Nephron progenitor cell (in vitro differentiated cells): ENCODE measurements at places on chromosomes 4 and X.

DNA sequence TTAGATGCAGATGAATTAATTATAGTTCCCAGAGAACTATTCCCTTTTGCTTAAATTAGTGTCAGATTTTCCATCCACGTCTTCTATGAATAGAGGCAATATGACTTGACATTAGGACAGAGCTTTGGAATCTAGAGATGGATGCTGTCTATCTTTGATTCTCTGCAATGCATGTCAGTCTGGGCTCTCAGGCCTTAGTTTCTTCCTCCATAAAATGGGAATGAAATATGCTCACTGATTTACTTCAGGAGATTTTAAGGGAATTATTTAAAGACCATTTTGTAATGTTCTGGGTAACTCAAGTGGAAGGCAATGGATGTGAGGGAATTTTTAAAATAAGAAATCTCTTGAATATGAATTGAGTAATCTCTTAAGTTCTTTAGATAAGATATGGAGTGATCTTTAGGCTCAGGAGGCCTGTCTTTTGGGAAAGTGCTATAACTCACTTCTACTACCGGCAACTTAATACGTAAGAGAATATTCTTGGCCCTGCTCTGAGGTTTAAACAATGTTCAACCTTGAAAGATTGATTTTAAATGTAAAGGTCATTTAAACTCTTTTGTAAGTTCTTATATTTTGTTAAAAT lies 29.0 kb downstream of the MGST2 start:
- no peak for DNase-seq

DNA sequence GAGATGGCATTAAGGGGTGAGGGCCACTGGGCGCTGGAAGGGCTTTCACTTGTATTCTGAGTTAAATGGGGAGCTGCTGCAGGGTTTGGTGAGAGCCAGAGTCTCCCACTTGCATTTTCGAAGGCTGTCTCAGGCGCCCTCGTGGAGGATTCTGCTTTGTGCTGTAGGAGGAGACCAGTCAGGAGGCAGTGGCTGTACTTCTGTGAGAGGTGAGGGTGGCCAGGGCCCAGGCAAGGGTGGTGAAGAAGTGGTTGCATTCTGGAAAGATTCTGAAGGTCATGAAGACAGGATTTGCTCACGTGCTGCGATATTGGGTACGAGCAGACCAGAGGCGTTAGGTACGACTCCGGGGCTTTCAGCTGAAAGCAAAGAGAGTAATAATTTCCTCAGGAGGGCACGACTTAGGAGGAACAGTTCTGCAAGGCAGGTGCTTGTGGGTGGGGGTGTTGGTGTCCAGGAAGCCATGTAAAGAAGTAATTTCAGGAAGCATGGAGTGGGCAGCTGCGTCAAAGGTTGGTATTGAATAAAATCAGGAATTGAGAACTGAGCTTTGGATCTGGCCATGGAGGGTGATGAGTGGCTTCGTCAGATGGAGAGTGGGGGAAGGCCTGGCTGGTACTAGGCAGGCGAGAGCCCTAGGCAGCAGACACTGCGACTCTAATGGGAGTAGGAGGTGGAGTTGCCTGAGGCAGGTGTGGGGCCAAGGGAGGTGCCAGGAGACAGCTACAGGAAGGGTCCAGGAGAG lies 18.2 kb downstream of the PIGG start:
- no peak for DNase-seq

DNA sequence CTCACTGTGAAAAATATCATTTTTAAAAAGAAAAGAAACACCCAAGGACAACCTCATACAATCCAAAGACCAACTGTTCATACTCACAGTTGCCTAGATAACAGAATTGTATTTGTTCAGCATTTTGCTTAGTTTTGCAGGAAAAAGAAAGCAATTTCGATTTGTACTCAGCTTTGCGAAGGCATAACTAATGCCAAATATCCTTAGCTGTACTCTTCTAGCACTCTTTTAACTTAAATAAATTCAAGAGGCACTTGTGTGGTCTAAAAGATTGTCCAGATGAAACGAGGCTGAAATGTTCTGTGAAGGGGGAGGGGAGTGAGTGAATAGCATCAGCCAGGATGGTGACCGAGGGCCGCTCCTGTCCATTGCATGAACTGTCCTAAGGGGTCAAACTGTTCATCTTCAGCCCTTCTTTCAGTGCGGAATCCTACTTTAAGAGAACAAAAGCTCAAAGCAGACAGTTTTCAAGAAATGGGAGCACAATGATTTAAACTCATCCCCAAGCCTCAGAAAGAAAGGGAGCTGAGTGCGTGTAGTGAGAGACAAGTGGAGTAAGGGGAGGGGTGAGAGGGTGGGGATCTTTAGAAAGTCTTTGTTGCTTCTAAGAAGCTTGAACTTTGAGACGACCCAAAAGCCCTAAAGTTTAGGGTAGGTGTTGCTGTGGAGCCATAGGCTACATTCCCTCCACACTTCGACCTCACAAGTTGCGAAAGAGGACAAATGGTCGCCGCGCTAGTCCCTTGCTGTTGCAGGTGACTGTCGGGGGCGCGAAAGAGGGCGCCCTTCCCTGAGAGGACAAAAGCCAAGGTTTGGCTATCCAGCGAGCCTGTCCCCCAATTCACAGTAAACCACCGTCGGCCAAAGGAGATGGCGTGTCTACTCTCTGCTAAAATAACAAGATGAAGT lies 4.0 kb upstream of the NEUROG2 start:
- DNase-seq = peak; percentile 36

DNA sequence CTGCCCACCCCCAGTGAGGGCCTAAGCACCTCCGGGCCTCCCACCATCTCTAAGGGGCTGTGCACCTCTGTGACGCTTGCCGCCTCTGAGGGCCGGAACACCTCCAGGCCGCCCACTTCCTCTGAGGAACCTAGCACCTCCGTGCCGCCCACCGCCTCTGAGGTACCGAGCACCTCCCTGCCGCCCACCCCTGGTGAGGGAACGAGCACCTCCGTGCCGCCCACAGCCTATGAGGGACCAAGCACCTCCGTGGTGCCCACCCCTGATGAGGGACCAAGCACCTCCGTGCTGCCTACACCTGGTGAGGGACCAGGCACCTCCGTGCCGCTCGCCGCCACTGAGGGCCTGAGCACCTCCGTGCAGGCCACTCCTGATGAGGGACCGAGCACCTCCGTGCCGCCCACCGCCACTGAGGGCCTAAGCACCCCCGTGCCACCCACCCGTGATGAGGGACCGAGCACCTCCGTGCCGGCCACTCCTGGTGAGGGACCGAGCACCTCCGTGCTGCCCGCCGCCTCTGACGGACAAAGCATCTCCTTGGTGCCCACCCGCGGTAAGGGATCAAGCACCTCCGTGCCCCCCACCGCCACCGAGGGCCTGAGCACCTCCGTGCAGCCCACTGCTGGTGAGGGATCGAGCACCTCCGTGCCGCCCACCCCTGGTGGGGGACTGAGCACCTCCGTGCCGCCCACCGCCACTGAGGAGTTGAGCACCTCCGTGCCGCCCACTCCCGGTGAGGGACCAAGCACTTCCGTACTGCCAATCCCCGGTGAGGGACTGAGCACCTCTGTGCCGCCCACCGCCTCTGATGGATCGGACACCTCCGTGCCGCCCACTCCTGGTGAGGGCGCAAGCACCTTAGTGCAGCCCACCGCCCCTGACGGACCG lies 977 bp downstream of the MAGEE1 start:
- DNase-seq = peak; percentile 19

GRCh38 chr4:6217716-6218381 lies 17.5 kb upstream of the JAKMIP1 start:
- DNase-seq = no peak

- no peak for DNase-seq
Measured at GRCh38 chr4:178809921-178810320, 1367.7 kb upstream of the AGA start.

GRCh38 chrX:149962859-149963757 lies 24.8 kb upstream of the EOLA2 start:
- peak; percentile 33 for DNase-seq

- DNase-seq = no peak
Measured at GRCh38 chr4:111991163-111991562, 154.1 kb upstream of the FAM241A start.

DNA sequence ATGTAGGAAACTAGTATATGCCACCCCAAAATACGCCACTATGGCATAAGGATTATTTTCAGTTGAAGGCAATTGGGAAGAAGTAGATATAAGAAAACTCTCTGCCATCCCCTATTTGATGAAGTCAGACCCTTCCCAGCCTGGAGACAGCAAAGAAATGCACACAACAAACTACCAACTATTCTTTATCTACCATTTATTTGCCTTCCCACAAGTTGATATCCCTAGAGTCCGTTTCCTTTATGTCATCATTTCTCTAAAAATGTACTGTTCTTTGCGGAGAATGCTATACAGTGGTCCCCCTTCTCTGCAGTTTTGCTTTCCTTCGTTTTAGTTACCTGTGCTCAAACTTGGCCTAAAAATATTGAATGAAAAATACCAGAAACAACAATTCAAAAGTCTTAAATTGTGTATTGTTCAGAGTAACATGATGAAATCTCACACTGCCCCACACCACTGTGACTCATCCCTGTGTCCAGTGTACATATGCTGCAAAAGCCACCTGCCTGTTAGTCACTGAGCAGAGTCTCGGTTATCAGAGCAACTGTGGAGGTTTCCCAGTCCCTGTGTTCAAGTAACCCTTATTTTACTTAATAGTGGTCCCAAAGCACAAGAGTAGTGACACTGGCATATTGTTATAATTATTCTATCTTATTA lies 152.3 kb downstream of the WDFY3 start:
- no peak for DNase-seq

DNA sequence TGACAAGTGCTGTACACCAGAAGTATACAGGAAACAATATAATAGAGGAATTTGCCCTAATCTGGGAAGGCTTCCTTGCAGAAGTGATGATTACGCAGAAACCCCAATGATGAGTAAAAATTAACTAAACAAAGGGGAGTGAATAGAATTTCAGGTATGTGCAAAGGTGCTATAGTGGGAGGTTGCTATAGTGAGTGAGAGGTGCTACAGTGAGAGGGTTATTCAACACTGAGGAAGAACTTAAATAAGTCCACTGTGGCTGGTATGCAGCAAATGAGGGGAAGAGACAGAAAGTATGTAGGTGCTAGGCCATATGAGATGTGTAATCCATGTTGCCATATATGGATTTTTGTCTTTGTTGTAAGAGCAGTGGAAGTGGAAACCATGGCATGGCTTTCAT lies 69.5 kb downstream of the TRIM2 start:
- DNase-seq = no peak

GRCh38 chr4:98179951-98180350 lies 36.7 kb upstream of the STPG2 start:
- no peak for DNase-seq

- DNase-seq = no peak
Measured at GRCh38 chr4:184279496-184280061, 61.9 kb upstream of the ENPP6 start.

- no peak for DNase-seq
Measured at GRCh38 chr4:156775813-156776212, 195.8 kb downstream of the PDGFC start.

DNA sequence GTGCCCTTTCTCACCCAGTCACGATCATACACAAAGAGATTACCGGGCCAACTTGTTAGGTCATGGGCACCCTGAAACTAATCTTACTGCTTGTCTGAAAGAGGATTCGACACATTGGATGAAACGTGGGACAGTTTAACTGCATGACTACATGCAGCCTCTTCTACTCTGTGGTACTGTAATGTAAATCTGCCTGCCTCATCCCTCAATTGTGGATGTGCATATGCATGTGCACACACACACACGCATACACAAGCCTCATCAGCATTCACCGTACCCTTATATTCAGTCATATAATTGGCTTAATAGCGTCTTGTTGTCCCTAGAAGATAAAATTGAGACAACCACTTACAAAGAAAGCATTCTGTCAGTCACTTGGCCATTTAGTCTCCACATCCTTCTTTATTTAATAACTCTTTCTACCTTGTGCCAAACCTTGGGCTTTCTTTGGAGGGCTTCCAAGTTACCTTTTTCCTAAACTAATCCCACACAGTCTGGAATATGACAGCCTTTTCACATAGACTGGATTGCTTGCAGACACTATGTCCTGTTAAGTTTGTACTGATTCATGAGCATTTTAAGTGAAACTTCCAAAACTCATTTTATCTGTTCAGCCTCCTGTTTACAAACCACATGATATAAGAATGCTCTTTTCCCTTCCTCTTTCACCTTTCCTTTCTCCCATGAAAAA lies 132.9 kb downstream of the AFF2 start:
- DNase-seq = no peak

DNA sequence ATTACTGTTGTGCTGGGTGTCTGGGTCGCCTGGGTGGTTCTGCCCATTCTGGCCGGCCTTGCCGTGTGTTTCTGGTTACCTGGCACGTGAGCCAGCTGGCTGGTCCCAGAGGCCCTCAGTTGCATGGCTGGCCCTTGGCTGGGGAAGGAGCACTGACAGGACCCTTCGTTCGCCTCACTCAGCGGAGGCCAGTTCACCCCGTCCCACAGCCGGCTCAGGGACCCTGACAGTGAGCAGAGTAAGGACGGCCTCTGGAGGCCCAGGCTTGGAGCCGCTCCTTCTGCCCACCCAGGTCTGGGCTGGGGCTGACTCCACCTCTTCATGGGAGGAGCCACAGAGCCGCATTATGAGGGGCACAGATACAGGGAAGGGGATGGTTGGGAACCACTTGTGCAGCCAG lies 20.3 kb upstream of the HGFAC start:
- DNase-seq = no peak

GRCh38 chr4:89404530-89404929 lies 96.9 kb upstream of the GPRIN3 start:
- no peak for DNase-seq

GRCh38 chr4:25440478-25441030 lies 63.5 kb downstream of the ANAPC4 start:
- no peak for DNase-seq

DNA sequence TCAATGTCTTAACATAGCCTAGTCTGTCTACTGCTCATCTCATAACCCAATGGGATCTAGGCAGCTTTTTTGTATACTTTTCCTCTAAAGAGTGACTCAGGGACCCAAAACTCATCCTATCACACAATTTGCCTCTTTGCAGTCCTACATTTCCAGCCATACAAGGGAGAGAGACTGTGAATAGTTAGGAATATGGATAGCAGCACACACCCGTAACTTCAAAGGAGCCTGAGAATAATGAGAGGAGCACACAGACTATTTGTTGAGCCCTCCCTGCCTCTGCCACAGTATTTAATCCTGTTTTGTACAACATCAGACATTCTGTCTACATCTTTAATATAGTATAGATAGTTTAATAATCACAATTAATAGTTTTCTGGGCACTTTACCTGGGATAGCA lies 83.2 kb downstream of the AREG start:
- no peak for DNase-seq

DNA sequence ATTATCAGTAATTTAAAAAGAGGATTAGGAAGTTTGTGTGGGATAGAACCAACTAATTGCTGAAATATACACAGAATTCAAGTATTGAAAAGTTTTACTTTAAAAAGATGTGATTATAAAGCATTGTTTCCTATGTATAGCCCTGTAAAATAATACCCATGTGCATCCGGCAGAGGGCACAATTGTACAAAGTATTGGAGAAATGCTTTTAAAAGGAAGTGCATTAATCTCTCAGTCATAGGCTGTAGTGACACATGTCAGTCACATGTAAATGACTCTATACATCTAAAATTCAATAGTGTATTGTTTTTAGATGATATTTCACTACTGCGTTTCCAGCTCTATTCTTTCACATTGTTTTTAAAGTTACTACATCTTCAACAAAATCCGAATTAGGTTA lies 9.7 kb upstream of the GEMIN8 start:
- DNase-seq = peak; percentile 44
